ENCODE measurements at places on chromosomes 6 and 20.

GRCh38 chr6:17358515-17358914 is 34.9 kb upstream of the CAP2 start:
- no peak for DNase-seq

- peak; percentile 65 for DNase-seq
Measured at GRCh38 chr6:158284007-158284875, 28.0 kb upstream of the TULP4 start.

DNA sequence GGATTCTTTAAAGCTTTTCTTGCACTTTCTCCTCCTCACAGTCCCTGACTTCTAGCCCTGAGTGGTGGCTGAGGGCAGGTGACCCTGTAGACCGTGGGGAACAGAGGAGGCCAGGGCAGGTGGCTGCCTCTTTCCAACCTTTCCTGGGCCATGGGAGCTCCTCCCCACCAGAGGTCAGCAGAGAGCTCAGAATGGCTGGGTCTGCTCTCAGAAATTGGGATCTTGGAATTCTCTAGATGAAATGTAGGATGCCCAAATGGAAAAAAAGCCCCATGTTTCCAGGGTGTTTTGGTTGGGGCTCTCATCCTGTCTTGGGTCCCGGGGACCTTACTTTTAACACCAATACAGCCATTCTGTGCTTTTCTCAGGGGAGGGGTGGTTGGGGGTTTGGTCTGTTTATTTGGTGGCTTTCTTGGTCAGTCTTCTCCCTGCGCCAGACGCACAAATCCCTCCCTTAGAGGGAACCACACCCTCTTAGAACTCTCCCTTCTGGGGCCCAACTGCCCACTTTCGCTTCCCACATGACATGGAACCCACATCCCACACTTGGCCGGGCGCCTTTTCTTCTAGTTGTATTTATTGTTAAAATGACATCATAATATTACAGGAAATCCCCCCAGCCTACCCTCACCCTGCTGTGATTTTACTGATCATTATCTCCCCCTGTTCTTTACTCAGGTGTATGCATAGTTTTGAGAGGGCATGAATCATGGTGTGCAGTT is 17.9 kb downstream of the GNAS start:
- peak; percentile 71 for DNase-seq

DNA sequence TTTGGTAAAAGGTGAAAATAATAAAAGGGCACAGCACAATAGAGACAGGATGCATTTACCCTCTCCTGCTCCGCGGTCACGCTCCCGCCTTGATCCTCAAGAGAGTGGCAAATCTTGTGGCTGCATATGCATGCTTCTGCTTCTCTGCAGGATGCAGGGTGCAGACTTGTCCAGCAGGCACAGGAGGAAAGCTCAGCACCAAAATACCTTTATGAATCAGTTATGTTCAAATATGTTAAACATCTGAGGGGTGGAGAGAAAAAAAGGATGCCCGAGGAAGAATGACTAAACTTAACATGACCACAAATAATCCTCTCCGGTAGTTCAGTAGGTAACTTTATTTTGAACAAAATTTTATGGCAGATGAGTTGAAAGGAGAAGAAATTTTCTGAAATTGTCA is 366.1 kb upstream of the SOX4 start:
- no peak for DNase-seq

DNA sequence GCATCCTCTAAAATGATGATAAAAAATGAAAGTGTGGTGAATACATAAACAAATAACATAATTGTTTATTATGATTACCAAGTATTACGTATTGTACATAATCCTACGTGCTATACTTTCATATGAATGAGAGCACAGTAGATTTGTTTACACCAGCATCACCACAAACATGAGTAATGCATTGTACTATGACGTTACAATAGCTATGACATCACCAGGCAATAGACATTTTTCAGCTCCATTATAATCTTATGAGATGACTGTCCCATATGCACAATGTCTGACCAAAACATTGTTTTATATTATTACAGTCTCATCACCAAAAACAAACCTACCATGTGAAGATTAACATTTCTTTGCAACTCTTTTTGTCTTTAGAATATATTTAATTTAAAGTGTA is 225.7 kb upstream of the TENT5A start:
- no peak for DNase-seq

DNA sequence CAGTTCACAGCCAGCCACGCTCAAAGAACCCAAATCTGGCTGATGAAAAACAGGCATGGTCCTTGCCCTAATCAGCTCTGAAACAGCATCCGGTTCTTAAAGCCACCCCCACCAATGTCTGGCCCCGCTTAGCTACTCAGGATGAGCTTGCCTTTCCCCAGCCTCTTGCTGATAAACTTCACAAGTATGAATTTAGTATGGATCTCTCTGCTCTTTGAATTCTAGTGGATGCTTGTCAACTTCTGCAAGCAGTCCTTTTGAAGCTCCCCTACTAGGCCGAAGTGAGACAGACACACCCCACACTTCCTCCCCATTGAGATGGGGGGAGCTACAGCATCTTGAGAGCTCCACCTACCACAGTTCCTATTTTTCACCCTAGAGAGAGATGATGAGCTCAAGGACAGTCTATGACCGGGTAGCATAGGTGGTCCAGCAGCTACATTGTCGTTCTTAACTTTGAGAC is 36.7 kb downstream of the EBF4 start:
- no peak for DNase-seq

DNA sequence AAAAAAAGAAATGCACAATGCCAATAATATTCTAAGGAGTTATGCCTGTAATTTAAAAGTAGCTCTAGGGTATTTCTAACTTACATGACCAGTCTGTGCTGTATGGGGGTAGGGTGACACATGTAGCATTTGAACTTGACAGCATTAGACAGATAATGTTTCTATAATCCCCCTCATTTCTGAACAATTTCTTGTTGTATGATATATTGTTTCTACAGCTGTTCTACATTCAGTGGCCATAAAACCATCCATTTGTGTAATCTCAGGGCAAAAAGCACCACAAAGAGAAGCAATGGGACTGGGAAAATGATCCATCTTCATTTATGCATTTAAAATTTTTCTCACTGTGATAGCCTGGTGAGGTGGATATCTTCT is 767.8 kb downstream of the TFAP2A start:
- DNase-seq, result no peak

- no peak for DNase-seq
Measured at GRCh38 chr20:25206548-25206947, 11.0 kb downstream of the ENTPD6 start.

Data from Ammon's horn (tissue), 1 donor.